ENCODE measurements at places on chromosomes 16 and 17. TPM values are rescaled to one million over a fixed set of nuclear protein-coding genes. Genes with fewer than 3 reads are reported as not detected.

RNF151 gene
- total RNA-seq, result not detected

CCDC144A gene
- total RNA-seq, result 3.8 TPM

NXN gene
- 0.52 TPM for total RNA-seq

TMEM208 gene
- total RNA-seq, result 17.3 TPM

C17orf113 gene
- total RNA-seq, result 0.21 TPM

KRTAP4-9 gene
- not detected for total RNA-seq

MYH8 gene
- not detected for total RNA-seq

CNTNAP4 gene
- 0.10 TPM for total RNA-seq

CHAD gene
- not detected for total RNA-seq

LDHD gene
- total RNA-seq, result 0.84 TPM

CD300LF gene
- 20.5 TPM for total RNA-seq

SECTM1 gene
- total RNA-seq, result 49.5 TPM

ITGA3 gene
- total RNA-seq, result 1.7 TPM

GSDMA gene
- total RNA-seq, result 0.94 TPM
